ENCODE measurements at places on chromosomes 13 and 19.

- no peak for DNase-seq
These were observed at the start of gene TOMM40 for GRCh38 chr19:44891016-44891882. Gene TOMM40, plus strand, starts transcription at chr19:44891254. Its CDS starts 162 bp downstream, at chr19:44891416.

DNA sequence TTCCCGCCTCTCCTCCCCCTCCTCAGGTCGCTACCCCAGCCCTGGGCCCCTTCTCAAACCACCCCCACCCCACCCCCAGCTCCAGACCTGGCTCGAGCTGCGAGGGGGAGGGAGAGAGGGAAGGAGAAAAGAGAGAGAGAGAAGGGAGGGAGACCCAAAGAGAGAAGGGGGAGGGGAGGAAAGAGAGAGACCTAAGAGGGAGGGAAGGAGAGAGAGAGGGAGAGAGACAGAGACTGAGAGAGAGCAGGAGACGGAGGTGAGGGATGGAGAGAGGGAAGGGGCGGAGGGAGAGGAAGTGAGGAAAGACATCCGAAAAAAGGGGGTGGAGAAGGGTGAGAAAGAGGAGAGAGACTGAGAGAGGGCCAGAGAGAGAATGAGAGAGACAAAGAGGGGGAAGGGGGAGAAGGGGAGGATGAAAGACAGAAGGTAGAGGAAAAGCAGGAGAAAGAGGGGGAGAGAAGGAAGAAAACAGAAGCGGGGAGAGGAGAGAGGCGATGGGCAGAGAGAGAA lies 2.0 kb upstream of the SPACA6 start:
- DNase-seq: no peak

GRCh38 chr13:85287528-85287927 lies 511.7 kb downstream of the SLITRK6 start:
- no peak for DNase-seq

GRCh38 chr19:32197896-32198882 lies 147.2 kb upstream of the ZNF507 start:
- no peak for DNase-seq

GRCh38 chr13:67227131-67227983 lies 2.8 kb downstream of the PCDH9 start:
- DNase-seq: no peak

- no peak for DNase-seq
These were observed 259.5 kb downstream of the NHLRC3 start for GRCh38 chr13:39297664-39298171.

DNA sequence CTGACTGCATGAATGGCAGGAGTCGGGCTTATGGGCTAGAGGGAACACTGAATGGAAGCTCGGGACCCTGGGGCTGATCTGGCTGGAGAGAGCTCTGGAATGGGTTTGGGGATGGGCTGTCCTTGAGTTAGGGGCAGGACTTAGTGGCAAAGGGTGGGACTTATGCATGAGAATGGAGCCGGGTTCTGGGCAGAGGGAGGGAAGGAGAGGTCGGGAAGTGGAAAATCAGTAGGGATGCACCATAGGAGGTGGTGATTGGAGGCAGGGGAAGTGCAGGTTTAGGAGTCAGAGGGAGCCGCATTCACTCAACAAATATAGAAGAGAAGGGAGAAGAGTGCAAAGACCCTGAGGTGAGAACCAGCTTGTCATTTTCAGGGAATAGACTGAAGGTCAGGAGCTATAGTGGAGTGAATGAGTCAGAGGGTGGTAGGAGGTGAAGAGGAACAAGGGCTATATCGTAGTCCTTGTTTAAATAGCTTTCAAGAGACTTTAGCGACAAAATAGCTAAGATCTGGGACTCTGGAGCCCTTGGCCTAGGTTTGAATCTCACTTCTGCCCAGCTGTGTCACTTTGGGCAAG lies 748 bp downstream of the RAB4B start:
- no peak for DNase-seq

All from anterior cingulate cortex (tissue), 58 donors.